ENCODE measurements at places on chromosomes 3 and 15. TPM values are rescaled to one million over a fixed set of nuclear protein-coding genes. Genes with fewer than 3 reads are reported as not detected.

Gene CA12
- 8.0 TPM for polyA plus RNA-seq

Gene XIRP1
- polyA plus RNA-seq, result 2.8 TPM

DNA sequence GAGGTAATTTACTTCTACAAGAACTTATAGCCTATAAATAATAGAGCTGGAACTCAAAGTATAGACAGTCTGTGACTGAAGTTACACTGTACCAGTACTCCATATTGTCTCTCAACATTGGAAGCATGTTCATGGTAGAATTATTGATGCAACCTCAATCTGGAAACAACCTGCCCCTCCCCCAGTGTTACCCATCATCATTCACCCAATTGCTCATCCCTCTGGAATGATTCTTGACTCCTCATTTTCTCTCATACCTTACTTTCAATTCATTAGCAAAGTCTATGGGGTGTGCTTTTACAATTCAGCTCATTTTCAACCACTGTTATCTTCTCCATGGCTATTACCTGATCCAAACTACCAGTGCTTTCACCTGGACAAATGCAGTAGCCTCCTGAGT is 151.7 kb downstream of the CPNE4 start:
- no peak for DNase-seq

DNA sequence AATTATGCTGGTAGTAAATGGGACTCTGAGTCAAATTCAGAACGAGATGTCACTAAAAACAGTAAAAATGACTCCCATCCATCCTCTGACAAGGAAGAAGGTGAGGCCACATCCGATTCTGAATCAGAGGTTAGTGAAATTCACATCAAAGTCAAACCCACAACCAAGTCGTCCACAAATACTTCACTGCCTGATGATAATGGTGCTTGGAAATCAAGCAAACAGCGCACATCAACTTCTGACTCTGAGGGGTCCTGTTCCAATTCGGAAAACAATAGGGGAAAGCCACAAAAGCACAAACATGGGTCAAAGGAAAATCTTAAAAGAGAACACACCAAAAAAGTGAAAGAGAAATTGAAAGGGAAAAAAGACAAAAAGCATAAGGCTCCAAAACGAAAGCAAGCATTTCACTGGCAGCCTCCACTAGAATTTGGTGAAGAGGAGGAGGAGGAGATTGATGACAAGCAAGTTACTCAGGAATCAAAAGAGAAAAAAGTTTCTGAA is 15.1 kb upstream of the ZBTB47 start:
- no peak for DNase-seq

DNA sequence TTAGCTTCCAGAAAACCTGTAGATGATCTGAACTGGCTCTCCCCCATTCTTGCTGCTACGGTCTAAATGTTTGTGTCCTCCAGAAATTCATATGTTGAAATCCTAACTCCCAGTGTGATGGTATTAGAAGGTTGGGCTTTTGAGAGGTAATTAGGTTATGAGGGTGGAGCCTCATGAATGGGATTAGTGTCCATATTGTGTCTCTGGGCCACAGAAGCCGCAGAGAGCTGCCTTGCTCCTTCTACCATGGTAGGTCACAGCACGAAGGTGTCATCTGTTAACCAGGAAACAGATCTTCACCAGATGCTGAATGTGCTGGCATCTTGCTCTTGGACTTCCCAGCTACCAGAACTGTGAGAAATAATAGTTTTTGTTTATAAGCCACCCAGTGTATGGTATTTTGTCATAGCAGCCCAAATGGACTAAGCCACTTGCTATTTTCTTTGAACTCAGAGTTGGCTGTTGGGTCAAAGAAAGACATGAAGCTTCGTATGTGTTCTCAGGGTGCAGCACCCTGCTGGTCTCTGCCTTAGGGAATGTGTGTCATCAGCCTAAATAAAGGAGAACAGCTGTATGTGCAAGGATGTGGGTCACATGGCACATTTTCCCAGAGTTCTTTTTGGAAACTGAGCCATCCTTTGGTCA is 317.5 kb upstream of the SLCO3A1 start:
- DNase-seq, result no peak

DNA sequence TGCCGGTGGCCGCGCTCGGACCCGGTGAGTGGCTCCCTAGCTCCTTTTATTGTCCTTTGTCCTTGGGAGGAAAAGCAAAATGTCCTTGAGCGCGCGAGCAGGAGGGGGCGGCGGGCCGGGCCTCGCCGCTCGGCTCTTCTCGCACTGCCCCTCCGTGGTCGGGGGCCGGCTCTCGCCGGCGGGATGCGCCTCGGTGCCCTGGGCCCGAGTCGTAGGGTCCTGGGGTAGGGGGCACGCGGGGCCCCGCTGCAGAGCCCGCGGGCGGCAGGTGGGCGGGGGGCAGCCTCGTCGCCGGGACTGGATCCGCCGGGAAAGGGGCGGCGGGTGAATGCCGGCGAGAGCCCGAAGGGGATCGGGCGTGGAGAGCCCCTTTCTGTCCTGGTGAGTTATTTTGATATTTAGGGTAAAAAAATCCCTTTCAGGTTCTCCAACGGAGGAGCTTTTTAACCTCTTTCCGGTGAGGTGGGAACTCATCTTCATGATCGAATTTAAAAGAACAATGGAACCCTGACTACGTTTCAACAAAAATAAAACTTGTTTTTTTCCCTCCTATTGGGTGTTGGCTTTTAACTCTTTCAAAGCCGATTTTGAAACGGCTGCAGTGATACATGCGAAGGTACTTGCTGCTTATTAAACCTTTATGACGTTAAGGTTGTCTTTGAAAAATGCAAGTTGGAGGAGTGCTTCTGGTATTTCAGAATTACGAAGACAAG is 16.8 kb upstream of the CHD2 start:
- DNase-seq, result no peak

GRCh38 chr3:127754411-127755304 is 67.7 kb downstream of the MGLL start:
- DNase-seq, result no peak

GRCh38 chr15:70035719-70036077 is 62.0 kb downstream of the TLE3 start:
- no peak for DNase-seq

Gene ANKRD34C
- polyA plus RNA-seq, result 0.12 TPM

Gene TF
- polyA plus RNA-seq, result 165 TPM

GRCh38 chr15:70576276-70576675 is 187.1 kb downstream of the UACA start:
- no peak for DNase-seq

- DNase-seq, result no peak
Measured at GRCh38 chr3:66344391-66344811, 123.6 kb downstream of the SLC25A26 start.

Gene OSTN
- polyA plus RNA-seq, result 0.16 TPM

Gene CFAP161
- 19.7 TPM for polyA plus RNA-seq

DNA sequence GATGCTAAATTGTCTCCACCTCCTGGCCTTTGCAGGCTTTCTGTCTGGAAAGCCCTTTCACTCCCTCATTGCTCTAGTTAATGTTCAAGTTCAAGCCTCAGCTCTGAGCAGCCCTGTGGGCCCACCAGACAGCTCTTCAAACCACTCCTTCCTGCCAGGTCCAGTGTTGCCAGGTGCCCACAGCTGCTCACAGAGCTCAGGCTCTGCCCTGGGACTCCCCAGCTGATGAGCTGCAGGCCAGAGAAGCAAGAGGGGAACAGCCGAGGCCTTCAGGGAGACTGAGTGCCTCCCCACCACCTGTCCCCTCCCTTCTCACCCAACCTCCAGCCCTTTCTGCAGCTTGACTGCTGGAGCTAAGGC is 1.3 kb upstream of the ZBTB47 start:
- DNase-seq, result no peak

DNA sequence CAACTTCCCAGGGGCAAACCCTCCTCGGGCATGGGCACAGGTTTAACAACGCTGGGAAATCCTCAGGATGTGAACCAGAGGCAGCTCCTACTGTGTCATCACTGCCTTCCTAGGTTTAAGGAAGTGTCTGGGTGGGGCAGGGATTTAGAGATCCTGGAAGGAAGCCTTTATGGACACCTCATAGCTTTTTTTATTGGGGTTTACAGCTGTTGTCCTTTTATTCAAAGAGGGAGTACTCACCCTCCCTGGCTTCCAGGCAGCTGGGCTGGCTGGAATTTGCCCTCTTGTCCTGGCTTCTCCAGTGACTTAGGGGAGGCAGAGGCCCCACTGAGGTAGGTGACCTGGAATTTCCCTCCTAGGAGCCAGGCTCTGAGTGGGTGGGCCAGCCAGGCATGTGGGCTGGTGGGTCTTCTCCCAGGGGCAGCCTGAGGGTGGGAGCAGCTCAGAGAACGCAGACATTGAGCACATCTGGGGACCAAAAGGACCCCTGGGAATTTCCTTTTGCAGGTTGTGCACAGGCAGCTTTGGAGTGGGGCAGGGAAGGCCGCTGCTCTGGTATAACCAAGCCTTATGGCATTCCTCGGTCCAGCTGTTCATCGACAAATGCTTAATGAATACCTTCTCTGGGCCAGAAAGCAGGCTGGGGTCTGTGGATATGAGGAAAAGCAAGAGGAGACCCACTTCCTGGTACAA is 13.5 kb upstream of the FAM3D start:
- DNase-seq, result no peak

DNA sequence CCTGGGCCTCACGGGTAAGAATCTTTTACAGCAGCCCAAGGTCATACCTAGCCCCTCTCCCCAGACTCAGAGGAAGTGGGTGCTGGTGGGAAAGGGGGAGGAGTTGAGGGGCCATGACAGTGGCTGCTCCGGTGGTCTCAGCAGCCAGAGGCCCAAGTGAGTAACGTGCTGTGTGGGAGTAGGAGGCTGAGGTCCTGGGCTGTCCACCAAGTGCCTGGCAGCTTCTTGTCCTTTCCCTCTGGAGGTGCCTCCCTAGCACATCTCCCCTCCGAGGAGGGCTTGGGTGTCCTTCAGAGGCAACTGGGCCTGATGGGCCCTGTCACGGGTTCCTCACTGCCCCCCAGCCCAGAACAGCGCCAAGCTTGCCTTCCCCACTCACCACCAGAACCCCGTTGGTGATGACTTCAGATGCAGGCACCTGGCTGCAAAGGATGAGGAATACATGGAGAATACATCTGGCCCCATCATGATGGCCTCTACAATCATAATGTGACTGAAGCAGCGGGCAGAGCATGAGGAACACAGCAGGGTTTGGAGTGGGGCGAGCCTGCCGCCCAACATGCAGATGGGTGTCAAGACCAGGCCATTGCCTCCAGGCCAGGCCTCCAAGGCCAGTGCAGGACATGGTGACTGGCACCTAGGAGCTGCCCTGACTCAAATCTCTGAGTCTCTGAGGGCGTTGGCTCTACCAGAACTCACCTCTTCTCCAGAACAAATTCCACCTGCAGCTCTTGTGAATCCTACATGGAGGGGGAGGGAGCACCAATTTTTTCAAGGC is 3.3 kb downstream of the PLA2G4F start:
- DNase-seq, result no peak

GRCh38 chr3:53324105-53324504 is 23.2 kb downstream of the DCP1A start:
- peak; percentile 35 for DNase-seq

Gene COL8A1
- polyA plus RNA-seq, result 11.5 TPM

GRCh38 chr3:58404396-58404795 is 29.2 kb downstream of the PDHB start:
- no peak for DNase-seq

- no peak for DNase-seq
Measured at GRCh38 chr3:47464588-47464987, 11.2 kb downstream of the SCAP start.

DNA sequence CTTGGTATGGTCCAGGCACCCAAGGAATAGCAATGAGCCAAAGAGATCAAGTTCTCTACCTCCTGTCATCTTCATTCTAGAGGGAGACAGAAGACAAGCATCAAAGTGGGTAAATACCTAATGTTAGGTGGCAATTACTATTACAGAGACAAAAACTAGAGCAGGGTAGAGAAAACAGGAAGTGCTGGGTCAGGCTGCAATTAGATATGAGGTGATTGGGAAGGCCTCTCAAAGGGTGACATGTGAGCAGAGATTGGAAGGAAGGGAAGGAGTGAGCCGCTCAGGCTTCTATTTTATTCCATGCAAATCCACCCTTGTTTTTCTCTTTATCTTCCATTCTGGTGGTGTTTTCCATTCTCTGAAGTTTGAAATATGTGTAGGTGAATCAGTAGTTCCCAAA is 37.4 kb downstream of the EBLN2 start:
- no peak for DNase-seq

Gene CLEC3B
- polyA plus RNA-seq, result 198 TPM

Gene CFAP100
- 74.2 TPM for polyA plus RNA-seq

- DNase-seq, result no peak
Measured at GRCh38 chr3:148705314-148705713, 7.6 kb downstream of the AGTR1 start.

GRCh38 chr3:138474163-138474562 is 39.7 kb downstream of the ESYT3 start:
- no peak for DNase-seq
